ENCODE measurements at places on chromosomes 7 and 10.

DNA sequence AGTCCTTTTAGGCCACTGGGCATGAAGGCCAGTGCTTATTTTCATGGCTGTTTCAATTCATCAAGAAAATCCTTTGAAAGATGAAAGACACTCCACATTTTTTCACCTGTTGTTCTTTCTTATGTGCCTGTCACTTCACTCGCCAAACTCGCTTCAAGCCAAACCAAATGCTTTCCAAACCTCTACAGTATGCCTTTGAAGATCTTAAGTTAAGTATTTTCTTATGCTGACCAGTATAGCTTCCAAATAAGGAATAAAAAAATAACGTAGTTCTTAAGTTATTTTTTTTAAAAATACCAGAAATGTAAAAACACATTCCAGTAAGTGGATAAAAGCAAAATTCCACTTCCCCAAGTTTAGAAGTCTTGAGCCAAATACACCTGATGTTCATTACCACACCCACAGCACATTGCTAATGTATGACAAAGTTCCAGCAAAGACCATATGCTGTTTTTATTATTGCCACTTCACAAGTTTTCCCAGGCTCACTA, 186.1 kb downstream of the MTERF1 start:
- peak; percentile 39 for DNase-seq

DNA sequence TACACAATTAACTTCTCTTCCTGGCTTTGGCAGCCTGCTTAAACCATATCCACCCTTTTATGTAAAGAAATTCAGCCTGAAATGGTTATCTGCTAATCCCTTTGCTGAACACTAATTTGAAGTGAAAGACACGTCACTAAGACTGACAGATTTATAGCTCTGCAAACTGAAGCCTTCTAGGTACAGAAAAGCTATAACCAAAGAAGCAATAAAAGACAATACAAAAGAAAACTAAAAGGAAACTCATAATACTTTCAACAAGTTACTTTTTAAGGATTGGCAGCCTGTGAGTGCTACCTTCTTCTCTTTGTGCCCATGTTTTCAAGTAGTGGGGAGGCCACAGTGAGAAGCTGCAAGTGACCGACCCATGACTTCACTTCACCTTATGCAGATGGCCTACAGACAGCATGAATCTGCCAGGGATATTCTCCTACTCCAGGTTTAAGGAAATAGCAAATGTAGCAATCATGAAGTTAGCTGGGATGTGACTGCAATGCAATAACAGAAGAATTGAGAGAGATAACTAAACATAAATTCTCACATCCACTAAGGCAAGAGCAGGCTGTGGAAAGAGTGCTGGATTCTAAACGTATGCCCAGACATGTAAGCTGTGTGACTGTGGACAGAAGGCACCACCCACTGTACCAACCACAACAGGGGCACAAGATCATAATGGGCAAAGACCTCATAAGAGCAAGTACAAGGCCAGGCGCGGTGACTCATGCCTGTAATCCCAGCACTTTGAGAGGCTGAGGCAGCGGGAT, 10.7 kb upstream of the SPOCK2 start:
- no peak for DNase-seq

DNA sequence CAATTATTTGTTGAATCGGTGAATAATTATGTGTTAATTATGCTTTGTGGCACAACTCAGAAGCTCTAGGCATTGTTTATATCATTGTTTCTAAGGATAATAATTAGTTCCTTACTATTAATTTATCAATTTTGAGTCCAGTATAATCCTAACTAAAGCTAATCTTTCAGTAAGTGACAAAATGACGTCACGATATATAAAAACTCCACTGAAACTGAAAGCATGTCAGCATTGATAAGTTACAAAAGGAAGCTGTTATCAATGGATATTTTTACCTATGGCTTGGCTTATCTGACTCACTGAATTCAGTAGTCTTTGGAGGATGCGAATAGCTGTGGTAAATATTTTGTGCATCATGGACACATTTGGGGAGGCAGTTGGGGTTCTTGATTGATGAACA, 793.1 kb downstream of the NXPH1 start:
- no peak for DNase-seq

DNA sequence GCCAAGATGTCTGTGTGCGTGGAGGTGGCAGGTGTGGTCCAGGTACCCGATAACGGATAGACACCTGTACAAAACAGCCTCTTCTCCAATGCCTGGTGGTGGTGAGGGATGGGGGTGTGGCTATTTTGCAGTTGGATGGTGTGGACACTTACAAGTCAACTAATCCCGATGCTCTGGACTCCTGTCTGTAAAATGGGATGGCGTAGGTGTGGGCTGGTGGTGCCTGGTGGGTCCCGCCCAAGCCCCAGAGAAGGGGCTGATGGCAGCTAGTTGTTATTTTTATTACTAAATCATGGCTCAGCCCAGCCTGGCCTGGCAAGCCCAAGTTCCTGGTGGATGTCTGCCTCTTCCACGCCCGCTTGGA, 22.3 kb downstream of the GTF2IRD1 start:
- DNase-seq, result no peak

GRCh38 chr10:113515601-113516000, 37.3 kb upstream of the HABP2 start:
- DNase-seq, result no peak

All from femur (tissue), 1 donor.